ENCODE measurements at places on chromosomes 13 and 19.
A peak's percentile ranks its signal among the peaks of the same experiment; 100 is the strongest.

DNA sequence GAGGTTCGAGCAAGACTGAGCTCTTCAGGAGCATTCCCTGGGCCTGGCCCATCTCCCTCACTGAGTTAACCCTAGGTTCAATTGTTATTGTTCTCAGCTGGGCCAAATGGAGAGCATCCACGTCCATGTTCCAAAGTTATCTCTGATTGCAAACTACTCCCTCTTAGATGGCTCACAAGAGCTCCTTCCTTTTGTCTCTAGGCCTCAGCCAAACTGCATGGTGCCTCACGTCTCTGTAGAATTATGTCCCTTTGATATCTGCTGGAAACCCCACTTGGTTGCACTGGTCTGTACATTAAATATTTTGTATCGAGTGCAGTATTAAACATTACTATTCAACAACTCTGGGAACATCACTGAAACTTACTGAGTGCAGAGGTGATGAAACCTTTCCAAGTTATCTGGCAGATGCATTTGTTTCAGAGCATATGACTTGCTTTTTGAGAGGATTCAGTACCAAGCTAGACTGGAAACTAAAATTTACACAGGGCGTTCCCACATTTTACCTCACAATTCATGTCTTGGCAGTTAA is 38.1 kb downstream of the DOCK9 start:
- H3K27me3 ChIP-seq: no peaks in the 10 kb centered on the region
- no peak for DNase-seq
- H3K4me1 ChIP-seq: peaks cover 3% of the 10 kb centered on the region
- H3K36me3 ChIP-seq: peaks cover 11% of the 10 kb centered on the region

GRCh38 chr13:111335298-111335697 is 14.9 kb downstream of the TEX29 start:
- no peak overlapping the region for H3K27ac ChIP-seq
- no peaks in the 10 kb centered on the region for H3K36me3 ChIP-seq
- H3K4me1 ChIP-seq: peaks cover 2% of the 10 kb centered on the region
- DNase-seq: no peak
- no peaks in the 10 kb centered on the region for H3K27me3 ChIP-seq

DNA sequence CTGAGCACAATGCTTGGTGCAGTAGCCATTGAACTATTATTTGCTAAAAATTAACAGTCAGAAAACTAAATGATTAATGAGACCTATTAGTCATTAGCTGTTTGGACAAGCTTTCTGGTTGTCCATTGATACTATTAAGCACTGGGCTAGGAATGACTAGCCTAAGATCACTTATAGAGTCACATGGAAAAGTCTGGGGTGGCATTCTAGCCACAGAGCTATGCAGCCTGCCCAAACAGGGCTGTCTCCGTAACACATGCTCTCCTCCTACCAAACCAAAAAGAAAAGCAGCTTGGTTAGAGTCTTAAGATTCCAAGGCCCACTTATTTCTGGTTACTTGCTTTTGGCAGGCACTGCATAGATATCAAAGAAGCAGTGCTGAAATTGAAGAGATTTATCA is 193.5 kb upstream of the NBEA start:
- no peak for DNase-seq
- no peaks in the 10 kb centered on the region for H3K4me1 ChIP-seq
- H3K4me3 ChIP-seq: no peak overlapping the region
- peaks cover 5% of the 10 kb centered on the region for H3K27me3 ChIP-seq
- H3K36me3 ChIP-seq: no peaks in the 10 kb centered on the region

DNA sequence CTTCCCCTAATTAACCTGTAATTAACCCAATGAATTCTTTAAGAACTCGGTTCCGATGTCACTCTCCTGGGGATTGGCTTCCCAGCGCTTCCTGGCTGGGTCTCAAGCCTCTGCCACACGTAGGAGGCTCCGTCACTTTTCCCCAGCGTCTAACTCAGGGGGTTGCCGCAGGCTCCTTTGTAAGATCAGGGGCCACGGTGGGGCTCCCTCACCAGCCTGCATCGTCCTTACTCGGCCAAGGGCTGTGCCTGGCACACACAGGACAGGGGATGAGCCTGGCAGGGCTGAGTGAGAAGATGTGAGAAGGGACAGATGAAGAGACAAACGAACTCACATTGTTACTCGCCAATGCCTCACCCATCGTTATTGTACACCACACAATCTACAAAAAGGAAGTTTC is 20.9 kb upstream of the ATP11A start:
- H3K4me3 ChIP-seq: no peak overlapping the region
- H3K36me3 ChIP-seq: no peaks in the 10 kb centered on the region

- no peaks in the 10 kb centered on the region for H3K36me3 ChIP-seq
- peak overlapping the region; percentile 70 for H3K4me3 ChIP-seq
- H3K27me3 ChIP-seq: peaks cover 17% of the 10 kb centered on the region
- H3K27ac ChIP-seq: peak overlapping the region; percentile 74
- peaks cover 34% of the 10 kb centered on the region for H3K4me1 ChIP-seq
These were observed 11.3 kb downstream of the MAST3 start for GRCh38 chr19:18108897-18109296.

GRCh38 chr13:33392794-33393405 is 107.3 kb upstream of the STARD13 start:
- DNase-seq: no peak
- no peaks in the 10 kb centered on the region for H3K4me1 ChIP-seq
- H3K27ac ChIP-seq: no peak overlapping the region
- H3K36me3 ChIP-seq: no peaks in the 10 kb centered on the region
- no peaks in the 10 kb centered on the region for H3K27me3 ChIP-seq

DNA sequence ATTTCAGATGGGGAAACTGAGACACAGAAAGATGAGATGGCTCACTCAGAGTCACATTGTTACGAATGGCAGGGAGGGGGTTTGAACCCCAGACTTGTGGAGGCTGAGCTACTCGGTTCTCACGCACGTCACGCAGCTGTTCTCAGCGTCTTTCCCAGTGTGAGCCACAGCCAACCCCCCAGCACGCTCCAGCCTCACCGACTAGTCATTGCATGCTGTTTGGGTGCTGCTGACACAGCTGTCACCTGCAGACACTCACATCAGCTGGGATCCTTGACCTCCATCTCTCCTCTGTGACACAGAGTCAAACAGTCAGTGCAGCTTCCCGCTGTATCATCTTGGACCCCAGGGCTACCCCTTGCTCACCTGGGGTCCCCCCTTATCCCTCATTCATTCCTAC is 2.4 kb upstream of the NCAN start:
- no peak overlapping the region for H3K27ac ChIP-seq
- peaks cover 73% of the 10 kb centered on the region for H3K27me3 ChIP-seq
- H3K4me1 ChIP-seq: peaks cover 30% of the 10 kb centered on the region

GRCh38 chr19:17405250-17406045 is at the start of gene BST2:
Gene BST2 (minus strand): TSS chr19:17405630. CDS start chr19:17405575, 55 bp downstream.
- H3K27ac ChIP-seq: peak within 1 kb of the TSS; percentile 97
- H3K36me3 ChIP-seq: peaks cover 25% of the 10 kb centered on the region
- H3K4me3 ChIP-seq: peak within 1 kb of the TSS; percentile 94

GRCh38 chr13:76379341-76380105 is 506.7 kb downstream of the KCTD12 start:
- H3K36me3 ChIP-seq: no peaks in the 10 kb centered on the region
- H3K4me3 ChIP-seq: no peak overlapping the region
- no peak overlapping the region for H3K27ac ChIP-seq

DNA sequence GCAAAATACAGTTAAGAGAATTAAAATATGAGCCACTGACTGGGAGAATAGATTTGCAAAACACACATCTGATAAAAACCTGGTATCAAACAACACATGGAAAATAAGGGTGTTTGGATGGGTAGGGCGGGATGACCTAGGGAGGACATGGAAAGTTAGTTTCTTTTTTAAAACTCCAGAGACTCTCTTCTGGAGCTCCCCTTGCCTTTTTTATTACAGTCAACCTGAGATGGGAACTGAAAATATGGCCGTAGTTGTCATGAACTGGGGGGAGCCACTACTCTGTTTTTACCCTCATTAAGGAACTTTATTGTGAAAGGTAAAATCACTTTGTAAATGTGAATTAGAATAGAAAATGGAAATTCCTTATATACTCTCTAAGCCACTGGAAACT is 113.0 kb downstream of the ATP11A start:
- no peak overlapping the region for H3K27ac ChIP-seq
- no peaks in the 10 kb centered on the region for H3K4me1 ChIP-seq
- H3K27me3 ChIP-seq: no peaks in the 10 kb centered on the region
- H3K36me3 ChIP-seq: peaks cover 17% of the 10 kb centered on the region
- H3K4me3 ChIP-seq: no peak overlapping the region

- no peaks in the 10 kb centered on the region for H3K27me3 ChIP-seq
- peak within 1 kb of the TSS; percentile 97 for H3K27ac ChIP-seq
- peaks cover 60% of the 10 kb centered on the region for H3K4me1 ChIP-seq
- H3K4me3 ChIP-seq: peak within 1 kb of the TSS; percentile 96
- H3K36me3 ChIP-seq: peaks cover 12% of the 10 kb centered on the region
These were observed at the start of the genes NHLRC3 and PROSER1 for GRCh38 chr13:39037880-39038568. Gene NHLRC3 (plus strand): TSS chr13:39038456. CDS start chr13:39038640, 184 bp downstream. Gene PROSER1 (minus strand): TSS chr13:39038089. CDS start chr13:39037242, 847 bp downstream.

- no peaks in the 10 kb centered on the region for H3K4me1 ChIP-seq
- no peak overlapping the region for H3K4me3 ChIP-seq
- no peak overlapping the region for H3K27ac ChIP-seq
- no peaks in the 10 kb centered on the region for H3K27me3 ChIP-seq
- no peak for DNase-seq
- H3K36me3 ChIP-seq: no peaks in the 10 kb centered on the region
These were observed 562.1 kb downstream of the TBC1D4 start for GRCh38 chr13:74919914-74920313.

DNA sequence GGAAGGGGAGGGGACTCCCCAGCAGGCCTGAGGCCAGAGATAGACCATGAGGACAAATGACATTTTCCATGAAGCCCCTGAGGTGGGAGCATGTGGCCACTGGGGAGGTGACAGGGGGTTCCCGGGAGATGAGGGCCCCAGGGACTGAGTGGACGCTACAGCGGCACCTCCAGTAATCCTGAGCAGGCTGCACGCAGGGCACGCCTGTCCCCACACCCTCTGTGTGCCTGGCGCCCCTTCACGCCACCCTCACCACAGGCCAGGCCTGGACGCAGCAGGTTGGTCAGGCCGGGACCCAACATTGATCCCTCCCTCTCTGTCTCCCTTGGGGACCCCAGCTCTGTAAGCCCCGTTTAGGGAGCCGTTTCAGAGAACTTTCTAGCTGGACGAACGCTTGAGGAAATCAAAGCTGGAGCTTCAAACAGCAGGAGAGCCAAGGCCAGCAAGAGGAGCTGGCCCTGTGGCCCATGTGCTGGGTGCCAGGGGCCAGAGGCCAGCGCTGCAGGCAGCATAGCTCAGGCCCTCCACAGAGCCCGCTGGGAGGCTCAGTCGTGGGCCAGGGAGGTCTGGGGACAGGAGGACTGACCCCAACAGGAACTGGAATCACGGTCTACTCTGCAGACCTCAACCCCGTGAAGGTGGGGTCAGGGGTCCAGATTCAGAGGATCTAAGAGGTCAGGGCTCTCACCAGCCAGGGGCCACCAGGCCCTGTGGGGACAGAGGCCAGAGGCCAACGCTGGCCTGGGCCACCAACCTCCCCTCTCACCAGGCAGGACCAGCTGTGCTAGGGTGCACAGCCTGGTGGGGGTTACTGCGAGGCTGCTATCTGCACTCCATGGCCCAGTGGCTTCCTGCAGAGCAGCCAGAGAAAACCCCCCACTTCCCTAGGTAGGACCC is 14.6 kb downstream of the LSM4 start:
- peak overlapping the region; percentile 99 for H3K27ac ChIP-seq
- peaks cover 53% of the 10 kb centered on the region for H3K4me1 ChIP-seq
- no peak for DNase-seq

DNA sequence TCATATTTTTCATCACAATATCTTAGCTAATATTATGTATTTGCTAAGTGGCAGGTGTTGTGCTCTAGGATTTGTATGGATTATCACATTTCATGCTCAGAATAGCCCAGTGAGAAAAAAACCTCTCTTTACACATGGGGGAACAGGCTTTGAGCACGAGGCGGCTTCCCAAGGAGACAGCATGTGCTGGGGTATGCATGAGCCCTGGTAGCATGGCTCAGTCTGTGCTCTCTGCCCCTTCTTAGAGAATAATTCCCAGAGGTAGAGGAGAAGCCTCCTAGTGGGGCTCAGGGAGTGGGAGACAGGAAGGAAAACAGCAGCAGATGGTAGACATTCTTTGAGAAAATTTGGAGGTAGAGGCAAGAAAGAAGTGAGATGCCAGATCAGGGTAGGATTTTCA is 31.6 kb downstream of the RNASEH2B start:
- H3K4me3 ChIP-seq: no peak overlapping the region
- DNase-seq: no peak
- H3K4me1 ChIP-seq: no peaks in the 10 kb centered on the region
- peaks cover 65% of the 10 kb centered on the region for H3K36me3 ChIP-seq
- H3K27ac ChIP-seq: no peak overlapping the region

GRCh38 chr13:26914624-26915023 is 154.0 kb upstream of the GPR12 start:
- H3K36me3 ChIP-seq: no peaks in the 10 kb centered on the region
- H3K4me3 ChIP-seq: no peak overlapping the region
- peaks cover 8% of the 10 kb centered on the region for H3K4me1 ChIP-seq
- no peak overlapping the region for H3K27ac ChIP-seq

- DNase-seq: no peak
- peaks cover 12% of the 10 kb centered on the region for H3K4me1 ChIP-seq
- H3K36me3 ChIP-seq: peaks cover 27% of the 10 kb centered on the region
- no peak overlapping the region for H3K27ac ChIP-seq
- H3K27me3 ChIP-seq: peaks cover 21% of the 10 kb centered on the region
These were observed 33.2 kb upstream of the KATNAL1 start for GRCh38 chr13:30340331-30341250.

GRCh38 chr13:76398425-76398824 is 487.8 kb downstream of the KCTD12 start:
- no peaks in the 10 kb centered on the region for H3K36me3 ChIP-seq
- H3K4me1 ChIP-seq: no peaks in the 10 kb centered on the region
- H3K4me3 ChIP-seq: no peak overlapping the region
- H3K27me3 ChIP-seq: no peaks in the 10 kb centered on the region
- no peak for DNase-seq
